Stimulated activated CD4-positive, alpha-beta T cell treated with anti-CD3 and anti-CD28 coated beads, TNF-alpha, amount 100 ng/mL, for 1 hour (primary cell): ENCODE measurements at places on chromosomes 12 and 14.

GRCh38 chr12:118307069-118307954, 65.4 kb downstream of the TAOK3 start:
- DNase-seq = no peak

GRCh38 chr12:31494455-31494854, 96.5 kb downstream of the DENND5B start:
- no peak for DNase-seq

GRCh38 chr14:68199554-68200151, 380.1 kb downstream of the RAD51B start:
- no peak for DNase-seq

GRCh38 chr12:122354958-122355641, 67.4 kb downstream of the CLIP1 start:
- no peak for DNase-seq

DNA sequence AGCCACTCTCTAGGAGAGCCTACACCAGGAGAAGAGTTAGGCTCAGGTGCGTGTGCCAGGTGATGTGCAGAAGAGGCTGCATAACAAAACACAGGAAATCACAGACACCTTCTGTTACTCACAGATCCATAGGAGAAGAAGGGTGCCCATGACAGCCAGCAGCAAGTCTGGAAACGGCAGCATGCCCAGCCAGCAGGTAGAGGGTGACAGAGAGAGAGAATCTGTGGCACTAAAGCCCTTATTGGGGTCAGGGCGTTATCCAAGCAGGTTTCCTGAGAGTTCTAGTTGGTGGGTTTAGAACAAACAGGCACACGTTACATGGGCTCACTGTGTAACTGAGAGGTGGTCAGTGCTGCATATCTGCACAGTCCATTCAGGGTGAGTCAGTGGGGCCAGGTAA, 14.9 kb upstream of the SLC8A3 start:
- no peak for DNase-seq

DNA sequence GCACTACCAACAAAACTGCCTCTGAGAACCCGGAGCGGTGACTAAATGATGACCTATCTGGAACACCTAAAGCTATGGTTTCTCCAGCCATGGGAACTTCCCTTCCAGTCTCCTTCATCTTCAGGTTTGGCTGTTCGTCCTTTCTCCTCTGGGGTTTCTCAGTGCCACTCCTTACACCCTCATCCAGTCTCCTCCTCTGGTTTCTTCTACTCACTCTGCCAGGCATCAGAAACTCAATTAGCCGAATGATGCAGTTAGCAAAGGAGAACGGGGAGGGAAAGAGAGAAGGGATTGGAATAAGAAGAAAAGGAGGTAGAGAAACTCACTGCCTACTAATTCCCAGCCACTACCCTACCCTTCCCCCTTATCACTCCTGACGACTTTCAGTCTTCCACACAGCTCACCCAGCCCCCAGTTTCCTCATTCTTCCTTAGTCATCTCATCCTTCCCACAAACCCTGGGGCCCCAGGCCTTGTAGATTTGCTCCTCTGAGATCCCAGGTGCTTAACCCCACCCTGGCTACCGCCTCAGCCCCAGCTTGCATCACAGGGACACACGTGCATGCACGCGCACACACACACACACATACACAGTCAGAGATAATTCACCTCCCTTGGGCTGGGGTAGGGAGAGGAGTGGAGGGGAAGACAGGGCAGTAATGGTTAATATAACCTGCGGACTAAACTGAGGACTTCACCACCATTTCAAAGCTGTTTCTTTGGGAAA, 13.0 kb downstream of the FGD6 start:
- DNase-seq = no peak

- DNase-seq = no peak
Measured at GRCh38 chr12:130709151-130709970, 6.7 kb downstream of the RIMBP2 start.

DNA sequence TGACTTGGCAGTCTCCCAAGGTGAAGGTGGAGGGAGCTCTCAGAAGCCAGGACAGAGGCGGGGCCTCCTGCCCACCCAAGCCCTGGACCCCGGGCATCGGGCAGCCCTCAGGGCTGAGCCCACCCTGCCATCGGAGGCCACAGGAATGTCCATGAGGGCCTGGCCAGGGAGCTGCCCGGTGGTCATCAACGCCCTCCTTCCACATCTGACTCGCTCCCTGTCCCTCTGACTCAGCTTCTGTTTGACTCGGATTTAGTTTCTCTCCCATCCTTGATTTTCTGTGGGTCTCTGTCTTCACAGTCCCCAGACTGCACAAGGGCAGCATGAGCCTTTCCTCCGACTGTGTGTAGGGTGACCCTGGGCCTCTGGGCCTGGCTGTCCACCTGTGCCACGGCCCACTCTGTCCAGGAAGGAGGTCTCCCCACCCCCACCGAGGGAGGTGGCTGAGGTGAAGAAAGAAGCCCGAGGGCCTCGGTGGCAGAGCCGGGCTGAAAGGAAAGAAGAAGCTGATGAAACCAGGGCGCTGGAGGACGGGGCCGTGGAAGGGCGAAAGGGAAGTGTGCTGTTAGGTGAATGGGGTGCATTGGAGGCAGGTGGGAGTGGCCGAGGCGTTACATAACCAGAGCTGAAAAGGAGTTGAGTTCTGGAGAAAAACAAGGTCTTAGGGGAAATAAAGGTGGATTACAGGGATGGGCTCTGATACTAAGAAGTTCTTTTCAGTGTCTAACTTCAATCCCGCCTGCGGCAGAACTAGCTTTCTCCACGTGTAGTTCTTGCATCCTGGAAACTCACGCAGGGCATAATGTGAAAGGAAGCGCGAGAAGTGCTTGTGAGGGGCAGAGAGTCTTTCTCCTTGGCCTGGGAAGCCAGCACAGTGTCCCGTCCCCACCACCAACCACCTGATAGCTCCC, 16.7 kb upstream of the TMEM106C start:
- DNase-seq = no peak
